ENCODE measurements at places on chromosomes 1 and 21.

DNA sequence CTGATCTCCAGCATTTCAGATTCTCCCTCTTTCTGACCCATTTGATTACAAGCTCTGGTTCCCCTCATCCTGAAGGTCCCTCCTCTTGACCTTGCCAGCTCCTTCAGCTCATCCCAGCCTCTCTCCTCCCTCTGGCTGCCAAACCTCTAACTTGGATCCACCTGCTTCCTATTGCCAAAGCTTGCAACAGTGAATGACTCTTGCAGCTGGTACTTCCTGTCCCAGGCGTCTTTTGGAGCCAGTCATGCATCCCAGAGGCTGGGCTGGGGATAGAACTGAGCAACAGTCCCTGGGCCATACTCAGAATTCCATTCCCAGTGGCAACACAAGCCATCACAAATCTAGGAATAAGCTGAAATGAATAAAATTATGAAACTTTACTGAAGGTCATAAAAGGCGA, 27.7 kb upstream of the SPOCD1 start:
- DNase-seq = no peak

DNA sequence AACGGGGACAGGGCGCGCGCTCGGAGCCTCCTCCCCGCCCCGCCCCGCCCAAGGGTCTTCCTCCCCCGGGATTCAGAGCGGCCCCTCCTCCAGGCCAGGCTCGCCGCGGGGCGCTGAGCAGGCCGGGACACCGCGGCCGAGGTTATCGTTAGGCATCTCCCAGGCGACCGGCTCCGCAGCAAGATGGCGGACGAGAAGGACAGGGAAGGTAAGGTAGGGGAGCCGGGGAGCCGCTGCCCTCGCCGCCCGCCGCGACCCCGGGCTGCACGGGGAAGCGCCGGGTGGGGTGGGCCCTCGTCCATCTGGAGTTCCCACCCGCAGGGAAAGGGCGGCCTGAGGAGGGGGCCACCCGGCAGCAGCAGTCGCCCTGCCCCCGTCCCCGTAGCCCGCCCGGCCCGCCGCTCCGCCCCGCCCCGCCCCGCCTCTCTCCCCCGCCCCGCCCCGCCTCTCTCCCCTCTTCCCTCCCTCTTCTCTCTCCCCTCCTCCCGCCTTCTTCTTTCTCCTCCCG, 105.9 kb upstream of the HNRNPU start:
- DNase-seq = no peak

GRCh38 chr1:214718724-214719123, 115.7 kb downstream of the CENPF start:
- no peak for DNase-seq

DNA sequence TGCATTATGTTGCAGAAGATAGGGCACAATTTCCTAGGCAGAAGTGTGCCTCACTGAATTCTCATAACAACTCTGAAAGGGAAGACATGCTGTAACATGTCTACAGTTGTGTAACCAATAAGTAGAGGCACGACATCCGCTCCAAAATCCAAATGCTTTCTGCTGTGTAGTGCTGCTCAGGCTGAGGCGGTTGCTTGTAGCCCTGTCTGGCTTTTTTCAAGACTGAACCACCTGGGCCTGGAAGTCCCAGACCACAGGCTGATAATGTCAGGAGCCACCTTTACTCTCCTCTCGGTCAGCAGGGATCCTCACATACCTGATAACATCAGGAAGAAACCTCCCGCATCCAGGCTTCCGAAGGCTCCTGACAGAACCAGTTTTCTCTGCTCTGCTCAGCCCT, 10.9 kb downstream of the AKNAD1 start:
- DNase-seq = no peak

GRCh38 chr1:110060034-110060661, 10.3 kb downstream of the ALX3 start:
- DNase-seq = peak; percentile 74

GRCh38 chr1:109493227-109493626, 667 bp upstream of the CYB561D1 start:
- DNase-seq = no peak

DNA sequence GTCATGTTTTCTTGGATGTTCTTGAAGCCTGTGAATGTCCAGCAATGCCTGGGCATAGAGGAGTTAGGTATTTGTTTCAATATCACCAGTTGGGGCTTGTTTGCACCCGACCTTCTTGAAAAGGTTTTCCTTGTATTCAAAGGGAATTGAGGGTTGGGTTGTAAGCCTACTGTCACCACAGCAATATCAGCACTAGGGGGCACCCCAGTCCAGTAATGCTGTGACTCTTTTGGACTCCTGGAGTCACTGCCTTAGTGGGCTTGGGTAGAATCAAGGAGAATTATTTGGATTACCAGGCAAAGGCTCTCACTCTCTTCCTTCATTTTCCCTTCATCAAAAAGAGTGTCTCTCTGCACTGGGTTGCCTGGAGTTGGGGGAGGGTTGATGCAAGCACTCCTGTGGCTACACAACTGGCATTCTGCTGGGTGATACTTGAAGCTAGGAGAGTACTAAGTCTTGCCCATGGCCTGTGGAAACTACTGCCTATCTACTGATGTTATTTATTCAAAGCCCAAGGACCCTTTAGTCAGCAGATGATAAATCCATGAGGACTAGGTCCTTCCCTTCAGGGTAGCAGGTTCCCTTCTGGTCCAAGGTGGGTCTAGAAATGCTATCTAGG, 34.5 kb downstream of the OR10R2 start:
- no peak for DNase-seq

GRCh38 chr1:154975409-154976059, 1.1 kb downstream of the CKS1B start:
- DNase-seq = peak; percentile 54

- DNase-seq = no peak
Observed at GRCh38 chr1:71589005-71589404, 508.2 kb upstream of the ZRANB2 start.

GRCh38 chr1:245748646-245749045, 593.9 kb downstream of the KIF26B start:
- DNase-seq = no peak

DNA sequence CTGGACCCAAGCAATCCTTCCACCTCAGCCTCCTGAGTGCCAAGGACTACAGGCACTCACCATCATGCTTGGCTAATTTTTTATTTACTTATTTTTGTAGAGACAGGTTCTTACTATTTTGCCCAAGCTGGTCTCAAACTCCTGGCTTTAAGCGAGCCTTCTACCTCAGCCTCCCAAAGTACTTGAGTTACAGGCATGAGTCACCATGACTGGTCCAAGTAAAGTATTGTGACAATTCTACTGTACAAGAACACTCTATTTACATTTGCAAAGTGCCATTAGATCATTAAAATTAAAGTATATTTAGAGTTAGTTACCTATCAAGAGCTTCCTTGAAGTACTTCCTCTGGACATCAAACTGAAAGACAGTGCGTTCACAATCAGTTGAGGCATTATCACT, 44.8 kb downstream of the NRDC start:
- no peak for DNase-seq

- no peak for DNase-seq
Observed at GRCh38 chr1:111723091-111723806, 15.9 kb downstream of the INKA2 start.

DNA sequence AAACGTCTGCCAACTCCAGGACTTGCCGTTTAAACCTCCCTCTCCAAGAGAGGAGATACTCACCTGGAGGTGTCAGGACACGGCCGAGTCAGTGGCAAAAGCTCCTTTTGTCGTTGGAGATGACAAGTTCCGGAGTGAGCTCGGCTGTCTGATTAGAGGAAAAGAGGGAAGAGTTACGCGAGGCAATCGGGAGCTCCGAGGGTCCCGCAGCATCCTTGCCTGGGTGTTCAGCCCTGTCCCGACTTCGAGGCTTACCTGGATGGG, 497 bp downstream of the ID3 start:
- no peak for DNase-seq

GRCh38 chr1:55257958-55258357, 42.8 kb upstream of the USP24 start:
- peak; percentile 34 for DNase-seq

All from stimulated activated CD4-positive, alpha-beta T cell treated with anti-CD3 and anti-CD28 coated beads, TNF-alpha, amount 100 ng/mL, for 1 hour (primary cell).